ENCODE measurements at places on chromosomes 7 and 10.

- no peak for DNase-seq
These were observed 110.6 kb downstream of the EMX2 start for GRCh38 chr10:117653170-117653515.

GRCh38 chr7:1247527-1248041, 14.9 kb downstream of the UNCX start:
- DNase-seq = no peak

DNA sequence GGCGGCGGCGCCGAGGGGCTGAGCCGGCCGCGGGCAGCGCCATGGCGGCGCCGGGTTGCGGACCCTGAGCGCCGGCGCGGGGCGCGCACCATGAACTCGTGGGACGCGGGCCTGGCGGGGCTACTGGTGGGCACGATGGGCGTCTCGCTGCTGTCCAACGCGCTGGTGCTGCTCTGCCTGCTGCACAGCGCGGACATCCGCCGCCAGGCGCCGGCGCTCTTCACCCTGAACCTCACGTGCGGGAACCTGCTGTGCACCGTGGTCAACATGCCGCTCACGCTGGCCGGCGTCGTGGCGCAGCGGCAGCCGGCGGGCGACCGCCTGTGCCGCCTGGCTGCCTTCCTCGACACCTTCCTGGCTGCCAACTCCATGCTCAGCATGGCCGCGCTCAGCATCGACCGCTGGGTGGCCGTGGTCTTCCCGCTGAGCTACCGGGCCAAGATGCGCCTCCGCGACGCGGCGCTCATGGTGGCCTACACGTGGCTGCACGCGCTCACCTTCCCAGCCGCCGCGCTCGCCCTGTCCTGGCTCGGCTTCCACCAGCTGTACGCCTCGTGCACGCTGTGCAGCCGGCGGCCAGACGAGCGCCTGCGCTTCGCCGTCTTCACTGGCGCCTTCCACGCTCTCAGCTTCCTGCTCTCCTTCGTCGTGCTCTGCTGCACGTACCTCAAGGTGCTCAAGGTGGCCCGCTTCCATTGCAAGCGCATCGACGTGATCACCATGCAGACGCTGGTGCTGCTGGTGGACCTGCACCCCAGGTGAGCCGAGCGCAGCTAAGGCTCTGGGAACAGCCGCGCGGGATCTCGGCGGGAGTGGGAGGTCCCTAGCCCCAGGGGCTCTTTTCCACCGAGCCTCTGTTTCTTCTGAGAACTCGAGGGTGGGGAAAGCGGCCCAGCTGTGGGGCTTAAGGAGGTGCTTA, at the start of gene GPR26:
TSS of gene GPR26 (plus strand) at position 38 of the 919 bp plus-strand sequence. CDS start at position 91, 53 bp downstream.
- DNase-seq = no peak

DNA sequence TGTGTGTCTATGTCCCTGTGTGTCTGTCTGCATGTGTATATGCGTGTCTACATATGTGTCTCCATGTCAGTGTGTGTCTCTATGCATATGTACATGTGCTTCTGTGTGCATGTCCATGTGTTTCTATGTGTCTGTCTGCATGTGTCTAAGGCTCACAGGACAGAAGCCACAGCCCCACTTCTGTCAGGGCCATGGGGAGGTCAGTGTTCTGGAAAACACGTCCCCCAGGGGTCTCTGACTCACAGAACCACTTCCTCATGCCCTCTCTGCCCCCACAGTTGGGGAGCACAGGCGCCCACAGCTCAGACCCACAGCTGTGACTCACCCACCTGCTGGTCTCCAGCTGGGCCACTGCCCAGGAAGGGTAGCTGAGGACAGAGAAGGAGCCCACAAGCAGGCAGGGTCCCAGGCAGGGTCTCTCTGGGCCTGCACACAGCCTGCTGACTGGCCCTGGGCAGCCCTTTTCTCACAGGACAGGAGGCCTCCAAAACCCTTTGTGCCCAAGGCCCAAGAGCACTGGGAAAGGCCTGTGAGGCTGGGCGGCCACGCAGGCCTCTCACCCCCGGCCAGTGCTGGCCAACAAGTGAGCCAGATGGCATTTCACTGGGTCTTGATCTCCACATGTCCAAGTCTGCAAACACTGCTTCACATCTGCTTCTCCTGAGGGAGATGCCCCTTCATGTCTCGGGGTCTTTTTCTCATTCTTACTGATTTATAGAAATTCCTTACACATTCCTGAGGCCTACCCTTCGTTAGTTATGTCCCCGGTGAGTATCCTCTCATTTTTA, 102.9 kb upstream of the FAM20C start:
- no peak for DNase-seq

GRCh38 chr10:95877881-95878280, 29.9 kb upstream of the CC2D2B start:
- DNase-seq = no peak

GRCh38 chr7:157576415-157576814, 239.6 kb downstream of the DNAJB6 start:
- no peak for DNase-seq

GRCh38 chr10:1475771-1476454, 261.4 kb downstream of the ADARB2 start:
- DNase-seq = no peak

GRCh38 chr10:89207181-89207800, at the start of gene CH25H:
CH25H (minus strand) TSS chr10:89207317; CDS start chr10:89207292, 25 bp downstream.
- DNase-seq = no peak

Data from forelimb muscle (tissue), 1 donor.